ENCODE measurements at places on chromosomes 2 and 18. TPM values are rescaled to one million over a fixed set of nuclear protein-coding genes. Genes with fewer than 3 reads are reported as not detected.

Gene UGT1A5
- not detected for total RNA-seq

Gene ARHGAP15
- 2.6 TPM for total RNA-seq

Gene LIMS3
- total RNA-seq = 4.6 TPM

Gene MLPH
- total RNA-seq = 108 TPM

Gene UGT1A4
- total RNA-seq = not detected

Gene SOWAHC
- total RNA-seq = 3.0 TPM

Gene PAPOLG
- 9.4 TPM for total RNA-seq

Gene YES1
- 37.3 TPM for total RNA-seq

Gene FZD7
- total RNA-seq = 24.5 TPM

Gene UGT1A6
- total RNA-seq = not detected

Gene CNDP2
- total RNA-seq = 62.6 TPM

Gene MC5R
- total RNA-seq = not detected

Gene DYSF
- 31.3 TPM for total RNA-seq

Gene CPSF3
- 13.9 TPM for total RNA-seq

Gene CD302
- total RNA-seq = 27.3 TPM

DNA sequence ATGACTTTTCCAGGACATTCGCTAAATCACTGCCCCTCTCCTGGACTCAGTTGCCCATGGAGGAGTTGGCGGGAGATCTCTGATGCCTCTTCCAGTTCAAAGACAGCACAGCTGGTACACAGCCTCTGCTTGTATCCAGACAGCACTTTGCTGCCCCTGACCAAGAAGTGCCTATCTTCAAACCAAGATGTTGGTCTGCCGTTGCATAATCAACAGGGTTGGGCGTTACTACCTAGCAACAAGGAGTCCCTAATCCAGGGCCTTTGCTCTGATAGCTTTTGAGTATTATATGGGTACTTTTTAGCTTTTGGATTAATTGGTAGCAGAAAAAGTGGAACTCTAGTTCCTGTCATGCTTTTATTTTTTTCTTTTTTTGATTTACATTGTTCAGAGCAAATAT lies 166.6 kb downstream of the FAM210A start:
- no peak for DNase-seq

DNA sequence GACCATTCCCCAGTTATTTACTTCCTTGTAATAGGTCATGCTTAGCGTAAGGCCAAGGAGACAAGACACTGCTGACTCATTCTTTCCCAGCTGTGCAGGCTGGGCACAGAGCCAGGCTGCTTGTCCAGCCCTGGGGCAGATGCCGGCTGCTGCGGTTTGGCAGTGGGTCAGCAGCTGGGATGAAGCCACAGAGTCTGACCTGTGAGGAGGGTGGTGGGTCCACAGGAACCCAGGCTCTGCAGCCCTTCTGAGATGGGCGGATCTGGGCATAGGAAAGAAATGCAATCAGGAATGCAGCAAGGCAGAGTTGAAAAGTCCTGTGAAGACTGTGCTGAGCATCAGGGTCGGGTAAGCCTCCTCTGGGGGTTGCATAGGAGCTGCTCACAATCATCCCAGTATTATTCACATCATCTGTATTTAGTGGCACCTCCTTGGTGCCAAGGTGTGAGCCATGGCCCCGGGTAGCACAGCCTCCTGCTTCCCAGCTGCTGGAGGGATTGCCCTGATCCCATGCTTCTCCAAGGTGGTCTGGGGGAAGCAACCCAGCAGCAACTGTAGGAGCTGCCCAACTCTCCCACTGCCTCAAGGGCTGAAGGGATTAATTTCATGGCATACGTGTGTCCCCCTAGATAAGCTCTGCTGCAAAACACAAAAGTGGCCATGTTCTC lies 139.0 kb downstream of the DDX1 start:
- peak; percentile 95 for DNase-seq

DNA sequence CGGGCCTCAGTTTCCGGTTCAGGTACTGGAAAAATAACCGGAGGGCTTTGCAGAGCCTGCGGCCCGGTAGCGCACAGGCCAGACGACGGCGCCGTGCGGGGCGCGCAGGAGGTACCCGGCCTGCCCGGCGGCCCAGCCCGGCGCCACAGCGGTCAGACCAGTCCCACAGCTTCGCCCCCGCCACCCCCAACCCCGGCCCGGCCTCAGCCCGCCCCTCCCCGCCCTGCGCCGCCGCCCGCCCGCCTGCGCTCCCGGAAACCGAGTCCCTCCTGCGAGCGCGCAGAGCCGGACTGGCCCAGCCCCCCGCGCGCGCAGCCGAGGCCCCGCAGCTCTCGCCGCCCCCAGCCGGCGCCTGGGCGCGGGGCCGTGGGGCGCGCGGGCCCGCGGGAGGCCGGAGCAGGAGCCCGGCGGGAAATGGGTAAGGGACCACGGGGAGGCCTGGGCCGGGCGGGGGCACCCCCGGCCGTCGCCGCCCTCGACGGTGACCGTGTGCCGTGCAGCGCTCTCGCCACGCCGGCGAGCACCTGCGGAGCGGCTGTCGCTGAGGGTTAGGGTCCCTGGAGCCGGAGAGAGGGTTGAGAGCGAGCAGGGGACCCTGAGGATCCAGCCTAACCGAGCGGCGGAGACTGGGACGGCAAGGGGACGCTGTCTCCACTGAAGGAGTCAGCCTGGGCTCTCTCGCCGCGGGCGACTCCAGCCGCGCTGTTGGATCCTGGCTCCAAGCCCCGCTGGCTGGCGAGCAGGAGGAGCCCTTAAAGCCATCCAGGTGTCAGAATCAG lies 16.5 kb upstream of the PSD4 start:
- DNase-seq = peak; percentile 47

- DNase-seq = no peak
Measured at GRCh38 chr2:207515671-207516070, 14.1 kb upstream of the CREB1 start.

- DNase-seq = no peak
Measured at GRCh38 chr2:218885981-218886947, 5.6 kb downstream of the WNT10A start.

DNA sequence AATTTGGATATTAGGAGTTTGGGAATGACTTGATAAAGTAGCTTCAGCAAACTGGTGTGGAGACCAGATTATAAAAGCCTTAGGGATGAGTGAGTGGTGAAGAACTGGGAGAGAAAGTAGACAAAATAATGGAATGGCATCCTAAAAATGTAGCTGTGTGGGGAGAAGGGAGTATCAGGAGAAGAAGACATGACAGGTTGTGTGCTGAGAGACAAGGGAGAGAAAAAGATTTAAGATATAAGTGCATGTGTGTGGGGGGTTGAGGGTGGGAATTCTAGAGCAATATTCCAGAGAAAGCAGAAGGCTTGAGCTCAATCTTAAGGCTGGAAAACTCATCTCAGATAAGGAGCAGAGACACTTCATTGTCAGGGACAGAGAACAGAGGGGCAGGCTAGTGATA lies 159.5 kb downstream of the HNMT start:
- DNase-seq = no peak

DNA sequence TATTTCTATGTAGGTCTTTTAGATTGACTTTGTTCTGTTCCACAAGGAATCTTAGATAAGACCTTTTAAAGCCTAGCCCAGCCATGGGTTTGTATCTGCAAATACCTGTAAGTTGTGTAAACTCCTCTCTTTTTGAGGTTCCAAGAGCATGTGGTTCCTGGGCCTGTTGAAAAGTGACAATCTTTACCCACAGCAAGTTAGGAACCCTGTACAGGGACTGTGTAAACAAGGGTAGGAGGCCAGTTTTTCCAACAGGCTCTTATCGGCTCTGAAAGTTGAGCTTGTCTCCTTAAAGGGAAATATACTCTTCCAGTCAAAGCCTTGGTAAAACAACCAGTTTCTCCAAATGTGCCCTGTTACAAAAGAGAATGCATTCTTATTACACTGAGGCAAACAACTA lies 15.3 kb upstream of the ASXL3 start:
- DNase-seq = no peak

GRCh38 chr18:3966246-3966641 lies 488.9 kb downstream of the DLGAP1 start:
- DNase-seq = no peak

GRCh38 chr2:33530690-33531548 lies 54.5 kb downstream of the RASGRP3 start:
- no peak for DNase-seq

- no peak for DNase-seq
Measured at GRCh38 chr2:863732-864450, 86.8 kb upstream of the SNTG2 start.

- DNase-seq = no peak
Measured at GRCh38 chr2:152319822-152320570, 15.0 kb upstream of the FMNL2 start.

GRCh38 chr2:45263147-45263546 lies 253.9 kb upstream of the SIX2 start:
- DNase-seq = no peak

DNA sequence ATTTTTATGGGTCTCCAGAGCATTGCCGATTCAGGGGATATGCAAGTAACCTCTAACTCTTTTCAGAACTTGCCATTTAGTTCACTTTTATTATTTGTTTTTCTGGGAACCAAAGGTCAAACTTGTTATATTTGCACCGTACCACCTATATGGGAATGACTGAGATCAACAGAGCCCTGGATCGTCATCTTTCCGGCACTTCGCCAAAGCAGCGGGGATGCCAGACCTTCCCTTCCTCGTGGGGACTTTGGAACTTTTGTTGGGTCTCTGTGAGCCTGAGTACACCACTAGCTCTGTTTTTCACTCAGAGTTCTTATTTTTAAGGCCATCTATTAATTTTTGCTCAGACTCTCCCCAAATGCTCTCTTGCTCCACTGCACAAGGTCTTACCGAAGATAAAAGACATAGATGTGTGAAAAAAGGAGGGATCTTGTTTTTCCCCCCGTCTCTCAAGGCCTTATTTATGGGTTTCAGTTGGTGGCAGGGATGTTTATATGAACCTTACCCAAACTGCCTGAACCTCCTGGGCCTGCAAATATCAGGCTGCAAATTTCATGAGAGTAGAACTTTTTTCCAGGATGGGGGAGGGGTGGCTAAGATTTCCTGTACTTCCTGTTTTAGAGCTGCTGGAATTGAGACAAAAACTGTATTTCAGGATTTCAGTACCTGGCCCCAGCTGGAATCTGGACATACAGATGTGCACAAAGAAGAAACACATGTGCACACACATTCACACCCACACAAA lies 350.3 kb downstream of the HRH4 start:
- DNase-seq = no peak

DNA sequence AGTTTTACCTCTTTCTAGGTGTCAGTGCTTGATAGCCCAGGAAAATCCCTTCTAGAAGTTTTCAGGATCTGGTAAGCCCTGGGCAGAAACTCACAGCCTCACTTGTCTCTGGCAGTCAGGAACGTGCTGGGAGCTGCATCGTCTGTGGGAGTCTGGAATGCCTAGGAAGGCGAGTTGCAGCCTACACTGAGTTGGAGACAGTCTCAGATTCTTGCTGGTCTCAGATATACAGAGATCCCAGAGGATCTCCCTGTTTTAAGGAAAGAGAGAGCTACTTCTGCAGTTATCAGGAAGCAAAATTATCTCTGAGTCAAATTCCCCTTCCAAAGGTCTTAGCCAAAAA lies 104.4 kb upstream of the CDC42EP3 start:
- DNase-seq = no peak

DNA sequence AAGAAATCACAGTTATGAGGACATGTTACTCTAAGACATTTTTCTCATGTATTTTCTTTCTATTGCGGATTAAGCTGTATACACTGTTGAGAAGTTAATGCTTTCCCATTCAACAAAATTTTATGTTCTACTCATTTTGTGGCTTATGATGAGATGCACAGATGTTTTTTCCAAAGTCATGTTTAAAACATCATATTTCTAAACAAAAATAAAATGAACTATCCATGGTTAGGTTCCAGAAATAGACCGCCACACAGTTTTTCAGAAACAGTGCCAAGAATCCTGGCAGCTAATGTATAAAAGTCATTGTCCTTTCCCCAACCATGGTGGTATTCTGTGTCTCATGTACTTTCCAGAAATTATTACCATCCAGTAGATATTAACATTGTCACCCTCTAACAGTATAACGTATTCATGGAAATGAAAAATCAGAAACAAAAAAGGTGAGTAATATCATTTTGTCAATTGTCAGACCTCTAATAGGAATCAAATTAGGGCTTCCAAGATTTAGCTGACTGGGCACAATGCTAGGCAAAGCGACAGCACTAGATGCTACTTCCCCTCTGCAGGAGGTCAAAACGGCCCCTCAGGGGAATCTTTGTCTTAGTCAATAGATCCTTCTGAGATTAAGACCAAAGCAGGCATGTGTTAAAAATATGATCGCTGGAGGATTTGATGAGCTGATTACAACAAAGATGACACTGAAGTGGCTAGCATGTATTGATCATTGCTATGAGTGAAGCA lies 54.4 kb upstream of the ZNF397 start:
- no peak for DNase-seq

- no peak for DNase-seq
Measured at GRCh38 chr18:79949697-79950487, 1.6 kb downstream of the SLC66A2 start.

- no peak for DNase-seq
Measured at GRCh38 chr2:33392366-33392765, 84.1 kb upstream of the RASGRP3 start.

- DNase-seq = no peak
Measured at GRCh38 chr18:10872304-10872703, 277.1 kb downstream of the PIEZO2 start.

GRCh38 chr2:148764815-148765214 lies 110.2 kb upstream of the KIF5C start:
- no peak for DNase-seq

- DNase-seq = no peak
Measured at GRCh38 chr18:28494151-28494550, 317.2 kb upstream of the CDH2 start.

DNA sequence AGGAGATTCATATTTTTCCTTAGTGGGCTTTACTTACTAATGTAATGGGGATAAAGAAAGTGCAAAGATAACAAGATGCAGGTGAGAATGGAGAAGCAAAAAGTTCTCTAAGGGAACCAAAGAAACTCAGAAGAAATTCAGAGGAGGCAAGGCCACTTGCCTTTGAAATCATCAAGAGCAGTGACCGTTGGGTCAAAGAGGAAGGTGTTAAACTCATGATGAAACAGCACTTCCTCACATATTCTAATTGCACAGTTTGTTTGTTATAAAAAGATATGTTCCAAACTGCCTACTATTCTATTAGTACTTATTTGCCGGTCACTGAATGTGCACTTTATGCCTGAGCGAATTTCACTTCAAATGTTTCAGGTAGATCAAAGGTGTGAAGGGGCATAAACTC lies 975.1 kb downstream of the BCL11A start:
- DNase-seq = no peak

- no peak for DNase-seq
Measured at GRCh38 chr2:199356412-199356811, 101.3 kb downstream of the SATB2 start.

DNA sequence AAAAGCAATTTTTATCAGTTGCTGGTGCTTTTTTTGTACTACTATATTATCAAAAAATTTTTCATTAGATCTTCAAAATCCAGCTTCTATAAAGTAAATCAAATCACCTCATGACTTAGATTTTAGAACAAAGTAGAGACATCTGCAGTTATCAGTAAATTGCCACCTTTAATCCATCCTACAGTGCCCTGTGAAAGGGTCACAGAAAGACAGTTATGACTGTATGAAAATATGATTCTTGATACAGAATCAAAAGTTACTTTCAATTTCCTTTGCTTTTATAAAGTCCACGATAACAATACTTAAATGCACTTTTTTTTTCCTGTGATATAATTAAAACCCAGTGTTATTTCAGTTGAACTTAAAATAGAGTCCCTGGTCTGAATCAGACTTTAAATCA lies 61.4 kb downstream of the PRPF40A start:
- no peak for DNase-seq
